Chondrocyte (in vitro differentiated cells): ENCODE measurements at places on chromosomes 7 and 10.

DNA sequence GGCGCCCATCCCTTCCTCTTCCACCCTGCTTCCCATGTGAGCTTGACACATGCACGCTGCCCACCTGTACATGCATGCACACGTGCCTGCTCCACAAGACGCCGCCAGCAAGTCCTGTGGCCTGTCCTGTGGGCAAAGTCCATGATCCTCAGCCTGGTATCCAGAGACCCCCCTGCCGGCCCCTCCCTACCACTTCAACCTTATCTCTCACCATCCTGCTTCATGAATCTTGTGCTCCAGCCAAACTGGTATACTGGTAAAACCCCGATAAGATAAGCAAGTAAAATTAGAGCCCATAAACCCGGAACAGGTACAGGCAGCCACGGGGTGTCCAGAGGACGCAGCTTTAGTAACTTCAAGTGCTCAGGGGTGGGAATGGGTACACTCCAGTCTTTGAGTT lies 11.8 kb upstream of the TBXAS1 start:
- DNase-seq, result no peak

- no peak for DNase-seq
Observed at GRCh38 chr10:19968745-19969144, 152.5 kb downstream of the PLXDC2 start.

DNA sequence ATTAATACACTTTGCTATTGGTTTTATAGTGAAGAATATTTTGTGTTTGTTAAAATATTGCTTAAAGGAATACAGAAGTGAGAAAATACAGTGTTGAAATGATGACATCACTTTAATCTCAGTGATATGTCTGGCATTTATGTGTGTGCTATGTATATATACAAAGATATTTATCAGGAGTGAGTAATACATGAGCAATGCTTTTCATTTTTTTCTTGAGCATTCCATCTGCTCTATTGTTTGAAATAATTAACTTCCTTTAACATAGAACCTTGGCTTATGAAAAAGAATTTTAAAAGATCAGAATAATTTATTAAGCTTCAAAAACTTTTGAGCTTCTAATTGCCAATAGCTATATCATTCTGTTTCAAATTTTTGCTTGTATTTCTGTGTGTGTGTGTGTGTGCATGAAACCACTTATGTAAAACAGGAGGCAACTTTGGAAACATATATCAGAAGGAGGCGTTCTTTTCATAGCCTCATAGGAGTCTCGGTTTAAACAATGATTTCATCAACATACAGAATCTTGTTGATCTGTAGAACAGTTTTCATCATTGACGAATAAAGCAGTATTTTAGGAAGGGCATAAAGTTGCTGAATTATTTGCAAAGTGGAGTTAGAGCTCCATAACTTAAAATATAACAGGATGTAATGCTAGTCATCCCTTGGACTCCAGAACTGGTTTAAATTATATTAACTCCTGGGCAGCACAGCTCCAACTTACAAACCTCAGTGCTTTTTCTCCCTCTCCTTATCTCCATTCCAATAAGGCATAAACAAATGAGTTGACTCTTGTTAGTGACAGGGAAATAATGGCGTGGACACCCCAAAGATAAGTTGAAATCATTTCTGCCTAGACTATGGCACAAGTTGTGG lies 228.4 kb upstream of the DGKB start:
- DNase-seq, result no peak

GRCh38 chr10:64275001-64275400 lies 753.8 kb downstream of the REEP3 start:
- no peak for DNase-seq

DNA sequence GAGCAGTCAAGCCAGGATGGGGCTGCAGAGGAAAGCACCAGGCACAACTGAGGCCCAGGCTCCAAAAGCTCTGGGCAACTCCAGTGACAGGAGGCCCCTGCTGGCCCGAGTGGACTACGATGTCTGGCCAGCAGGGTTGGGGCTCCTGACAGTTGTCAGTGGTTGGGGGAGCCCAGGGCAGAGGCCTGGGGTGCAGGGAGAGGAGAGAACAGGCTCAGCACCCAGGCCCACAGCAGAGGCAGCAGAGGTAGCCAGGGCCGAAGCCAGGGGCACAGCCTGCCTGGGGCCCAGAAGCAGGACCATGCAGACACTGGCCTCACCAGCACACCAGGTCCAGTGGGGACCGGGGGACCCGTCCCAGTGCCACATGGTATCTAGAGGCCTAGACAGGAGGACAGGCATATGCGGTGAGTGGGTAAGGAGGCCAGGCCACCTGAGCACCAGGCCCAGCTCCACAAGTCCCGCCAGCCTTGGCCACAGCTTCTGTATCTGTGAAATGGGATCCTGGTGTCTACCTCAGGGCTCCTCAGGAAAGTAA lies 46.0 kb upstream of the LRRC18 start:
- no peak for DNase-seq

GRCh38 chr10:6721480-6721879 lies 141.4 kb upstream of the PRKCQ start:
- DNase-seq, result no peak

DNA sequence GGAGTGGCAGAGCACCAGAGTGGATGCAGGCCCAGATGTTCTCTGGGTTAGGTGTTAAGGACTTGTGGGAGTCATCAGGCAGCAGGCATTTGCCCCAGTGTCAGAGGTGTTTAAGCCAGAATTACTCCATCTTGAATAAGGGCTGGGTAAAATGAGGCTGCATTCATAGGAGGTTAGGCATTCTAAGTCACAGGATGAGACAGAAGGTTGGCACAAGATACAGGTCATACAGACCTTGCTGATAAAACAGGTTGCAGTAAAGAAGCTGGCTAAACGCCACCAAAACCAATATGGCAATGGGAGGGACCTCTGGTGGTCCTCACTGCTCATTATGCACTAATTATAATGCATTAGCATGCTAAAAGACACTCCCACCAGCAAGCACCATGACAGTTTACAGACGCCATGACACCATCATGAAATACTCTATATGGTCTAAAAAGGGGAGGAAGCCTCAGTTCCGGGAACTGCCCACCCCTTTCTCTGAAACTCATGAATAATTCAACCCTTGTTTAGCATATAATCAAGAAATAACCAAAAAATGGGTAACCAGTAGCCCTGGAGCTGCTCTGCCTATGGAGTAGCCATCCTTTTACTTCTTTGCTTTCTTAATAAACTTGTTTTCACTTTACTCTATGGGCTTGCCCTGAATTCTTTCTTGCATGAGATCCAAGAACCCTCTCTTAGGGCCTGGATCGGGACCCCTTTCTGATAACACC lies 882 bp upstream of the LRRC61 start:
- DNase-seq, result no peak

GRCh38 chr10:89646889-89647657 lies 2.0 kb upstream of the PANK1 start:
- no peak for DNase-seq

DNA sequence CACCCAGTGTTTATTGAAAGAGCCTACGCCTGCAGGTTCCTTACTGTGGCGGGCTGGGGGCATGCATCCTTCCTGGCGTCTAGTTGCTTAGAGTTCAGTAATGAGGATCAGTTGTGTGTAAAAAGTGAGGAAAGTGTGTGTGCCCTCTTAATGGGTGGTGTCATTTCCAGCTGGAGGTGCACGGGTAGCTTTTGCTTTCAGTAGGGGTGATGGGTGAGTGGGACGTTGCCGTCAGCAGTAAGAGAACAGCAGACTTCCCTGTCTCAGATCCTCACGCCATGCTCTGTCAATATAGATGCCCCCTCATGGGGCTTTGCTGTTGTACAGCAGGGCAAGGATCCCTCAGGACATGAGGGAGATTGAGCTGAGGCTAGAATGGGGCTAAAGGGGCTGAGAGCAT lies 352.6 kb upstream of the GALNT17 start:
- no peak for DNase-seq

DNA sequence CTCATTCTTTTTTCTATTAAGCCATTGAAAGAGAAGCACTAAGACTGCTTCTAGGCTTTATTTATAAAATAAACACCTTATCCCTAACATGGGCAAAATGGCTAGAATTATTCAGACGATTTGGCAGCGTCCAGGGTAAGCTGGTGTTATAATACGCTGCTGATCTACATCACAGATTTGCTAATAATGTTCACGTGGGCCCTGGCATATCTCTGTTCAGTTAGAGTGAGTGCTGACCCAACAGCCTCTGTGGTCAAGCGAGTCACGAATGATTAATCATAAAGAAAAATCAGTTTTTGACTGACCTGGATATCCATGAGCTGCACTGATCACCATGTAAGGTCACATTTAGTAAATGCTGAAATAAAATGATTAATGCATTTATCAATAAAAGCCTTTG lies 28.4 kb upstream of the CBLL1 start:
- DNase-seq, result no peak

- no peak for DNase-seq
Observed at GRCh38 chr7:129188372-129188891, at the start of gene SMO. Gene SMO, plus strand, starts transcription at chr7:129188633. Its CDS starts 519 bp downstream, at chr7:129189152.

DNA sequence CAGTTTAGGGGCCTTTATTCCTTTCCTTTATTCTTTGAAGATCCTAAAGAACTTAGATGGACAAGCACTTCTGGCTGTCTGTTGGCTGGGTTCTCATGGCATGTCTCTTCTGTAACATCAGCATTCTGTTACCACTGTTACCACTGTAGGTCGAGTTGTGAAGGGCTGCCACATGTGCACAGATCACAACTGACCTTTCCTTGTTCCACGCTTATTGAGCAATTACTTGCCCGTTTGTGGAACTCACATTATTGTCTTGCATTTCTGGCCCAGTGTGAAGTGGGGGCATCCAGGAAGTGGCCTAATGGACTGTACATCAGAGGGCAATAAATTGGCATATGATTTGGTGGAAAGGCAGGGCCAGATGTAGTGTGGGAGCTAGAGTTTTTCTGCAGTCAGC lies 23.7 kb downstream of the GBF1 start:
- DNase-seq, result no peak

DNA sequence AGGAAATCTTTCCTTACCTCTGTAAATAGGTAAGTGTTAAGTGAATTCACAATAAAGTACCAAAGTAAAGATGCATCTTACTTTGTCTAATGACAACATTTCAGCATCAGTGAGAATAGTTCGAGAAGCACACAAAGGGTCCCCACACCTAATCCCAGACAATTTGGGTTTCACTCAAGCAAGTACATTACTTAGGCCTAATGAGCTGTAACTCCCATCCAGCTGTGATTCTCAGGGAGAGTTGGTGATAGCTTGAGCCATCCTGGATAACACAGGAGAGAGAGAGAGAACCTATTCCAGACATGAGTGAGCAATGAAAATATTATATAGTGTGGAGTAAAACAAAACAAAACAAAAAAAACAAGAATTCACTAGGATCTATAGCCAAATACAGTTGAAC lies 149.1 kb upstream of the NRG3 start:
- DNase-seq, result no peak

GRCh38 chr10:44963772-44964633 lies 4.4 kb downstream of the RASSF4 start:
- DNase-seq, result no peak

- DNase-seq, result no peak
Observed at GRCh38 chr7:78007231-78007630, 208.7 kb downstream of the PHTF2 start.

- no peak for DNase-seq
Observed at GRCh38 chr7:130986261-130986690, 252.3 kb upstream of the KLF14 start.

- DNase-seq, result no peak
Observed at GRCh38 chr7:75953431-75953830, 38.5 kb downstream of the POR start.

GRCh38 chr7:24899161-24899560 lies 80.8 kb downstream of the OSBPL3 start:
- DNase-seq, result no peak

DNA sequence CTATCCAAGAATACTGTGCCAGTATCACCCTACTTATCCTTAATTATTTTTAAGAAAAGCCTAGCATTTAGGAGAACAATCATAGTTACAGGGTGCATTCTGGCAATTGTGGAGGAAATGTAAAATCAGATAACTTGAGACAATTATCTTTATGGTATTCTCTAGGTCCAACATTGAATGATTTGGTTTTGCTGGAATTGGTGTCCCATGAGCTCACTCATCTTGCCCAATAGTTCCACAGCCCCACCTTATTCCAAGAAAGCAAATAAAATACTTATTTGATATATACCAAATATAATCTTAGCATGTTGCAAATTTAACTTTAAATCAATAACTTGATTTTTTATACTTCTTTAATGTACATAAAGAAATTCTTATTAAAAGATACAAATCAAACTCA lies 65.3 kb downstream of the DGKB start:
- DNase-seq, result no peak

- no peak for DNase-seq
Observed at GRCh38 chr10:451021-451471, 238.4 kb downstream of the DIP2C start.

DNA sequence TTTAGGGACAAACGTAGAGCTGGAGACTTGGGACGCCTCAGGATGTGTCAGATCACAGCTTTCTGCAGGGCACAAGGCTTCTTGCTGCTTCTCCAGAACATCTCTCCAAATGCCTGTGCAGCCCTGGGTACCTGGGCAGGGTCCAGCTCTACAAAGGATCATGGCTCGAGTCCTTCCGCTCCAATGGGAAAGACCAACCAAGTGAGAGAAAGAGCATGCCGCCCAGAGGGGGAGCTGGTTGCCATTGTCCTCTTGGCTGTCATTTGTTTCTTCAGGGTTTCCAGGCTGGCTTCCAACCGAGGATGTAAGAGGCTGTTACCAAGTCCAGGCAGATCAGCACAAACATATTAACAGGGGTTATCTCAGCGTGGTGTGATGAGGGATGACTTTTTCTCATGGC lies 5.6 kb upstream of the LEP start:
- DNase-seq, result no peak

GRCh38 chr10:48536916-48537890 lies 67.7 kb downstream of the ARHGAP22 start:
- DNase-seq, result no peak

DNA sequence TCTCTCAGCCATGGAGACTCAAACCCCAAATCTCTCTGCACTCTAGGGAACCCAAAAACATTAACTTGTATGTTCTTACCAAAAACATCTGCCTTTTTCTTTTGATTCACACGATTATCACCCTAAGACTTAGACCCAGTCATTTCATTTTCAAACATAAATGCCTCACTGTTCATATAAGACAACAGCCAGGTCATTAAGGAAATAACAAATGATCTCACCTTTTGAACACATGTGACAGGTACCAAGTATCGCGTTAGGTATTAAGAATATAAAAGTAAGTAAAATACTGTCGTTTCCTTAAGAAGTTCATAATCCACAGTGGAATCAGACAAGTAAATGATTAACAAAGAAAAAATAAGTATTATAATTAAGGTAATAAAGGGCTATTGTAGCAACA lies 8.8 kb downstream of the TM9SF3 start:
- DNase-seq, result no peak

DNA sequence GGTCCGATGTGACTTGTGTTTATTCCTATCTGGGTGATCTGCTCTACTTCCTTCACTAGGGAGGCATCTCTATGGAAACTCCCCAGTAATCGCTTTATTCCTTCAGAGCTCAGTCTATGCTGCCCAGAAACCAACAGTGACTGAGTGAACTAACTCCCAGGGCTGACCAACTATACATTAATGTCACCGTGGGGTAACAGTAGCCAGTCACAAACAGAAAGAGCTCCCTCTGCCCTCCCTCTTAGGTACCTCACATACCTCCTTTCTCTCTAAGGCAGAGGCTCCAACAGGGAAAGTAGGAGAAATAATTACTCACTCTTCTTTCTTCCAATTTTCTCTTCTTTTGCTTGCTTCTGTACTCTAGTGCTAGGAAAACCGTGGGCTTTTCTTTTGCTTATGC lies 855.0 kb downstream of the REEP3 start:
- DNase-seq, result no peak
